Osteoblast (primary cell): ENCODE measurements at places on chromosomes 7 and 10. TPM values are rescaled to one million over a fixed set of nuclear protein-coding genes. Genes with fewer than 3 reads are reported as not detected.

DNA sequence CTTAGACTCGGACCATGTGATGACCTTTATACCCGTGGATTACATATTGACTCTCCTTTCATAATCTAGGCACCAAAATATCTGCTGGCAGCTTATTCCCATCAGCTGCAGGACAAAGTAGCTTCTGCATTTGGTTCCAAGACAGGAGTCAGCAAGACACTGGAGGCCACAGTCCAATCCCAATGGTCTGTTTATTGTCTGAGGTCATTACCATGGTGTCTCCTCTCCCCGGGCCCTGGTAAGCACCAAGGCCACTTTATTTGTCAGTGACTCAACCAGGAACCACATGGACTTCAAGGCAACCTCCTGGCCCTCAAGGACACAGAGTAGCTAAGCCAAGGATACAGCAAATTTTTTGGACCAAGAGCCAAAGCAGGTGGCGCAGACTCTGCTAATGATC lies 36.1 kb downstream of the KCNMA1 start:
- DNase-seq = peak; percentile 82

- no peak for DNase-seq
Observed at GRCh38 chr10:86870679-86871078, 86.7 kb downstream of the MMRN2 start.

The IL6 gene
- 37.4 and 52.8 TPM in 2 replicates for total RNA-seq

- DNase-seq = no peak
Observed at GRCh38 chr7:23545493-23545892, 13.7 kb upstream of the TRA2A start.

The STK31 gene
- under 0.01 TPM in 1 of 2 replicates, not detected in the other for total RNA-seq

The OPN4 gene
- not detected in 2 replicates for total RNA-seq

DNA sequence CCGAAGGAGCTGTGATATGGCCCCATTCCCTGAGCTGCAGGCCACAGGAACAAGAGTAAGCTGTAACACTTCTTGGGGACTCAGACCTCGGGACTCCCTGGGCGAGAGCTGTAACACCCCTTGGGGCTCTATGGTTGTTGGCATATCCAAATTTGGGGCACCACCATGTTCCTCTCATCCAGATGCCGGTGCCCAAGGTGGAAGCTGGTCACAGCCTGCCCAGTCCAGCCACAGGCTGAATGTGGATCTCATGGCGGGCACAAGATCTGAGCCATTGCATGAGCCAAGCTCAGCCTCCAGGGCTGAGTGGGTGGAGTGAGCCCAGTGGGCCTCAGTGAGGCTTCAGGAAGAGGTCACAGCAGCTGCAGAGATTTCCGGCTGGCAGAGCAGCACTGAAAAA lies 78.9 kb downstream of the TMEM106B start:
- no peak for DNase-seq

The CTAGE8 gene
- 1.4 and 2.4 TPM in 2 replicates for total RNA-seq

- no peak for DNase-seq
Observed at GRCh38 chr10:74332398-74332797, 181.4 kb downstream of the ADK start.

GRCh38 chr7:33805630-33806233 lies 99.6 kb upstream of the BMPER start:
- peak; percentile 82 for DNase-seq

GRCh38 chr10:72782649-72783330 lies 90.8 kb downstream of the MCU start:
- DNase-seq = no peak

DNA sequence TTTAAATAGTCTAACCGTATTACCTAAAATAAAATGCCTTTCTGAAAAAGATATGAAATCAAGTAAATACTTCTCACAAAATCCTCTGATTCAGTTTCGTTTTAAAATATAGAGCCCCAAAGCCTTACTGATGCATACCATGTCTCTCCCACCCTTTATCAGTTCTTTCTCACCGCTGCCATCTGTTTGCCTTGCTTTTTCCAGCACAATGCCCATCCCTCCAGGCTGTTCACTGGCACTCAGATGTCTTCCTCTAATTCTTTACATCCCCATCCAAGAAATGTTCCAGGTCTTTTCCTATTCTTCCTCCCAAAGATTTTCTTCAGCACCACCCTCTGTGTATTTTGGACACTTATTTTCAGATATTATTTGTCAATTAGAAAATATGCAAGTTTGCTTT lies 116.5 kb upstream of the LRRN3 start:
- no peak for DNase-seq
